ENCODE measurements at places on chromosomes 11 and 22.

DNA sequence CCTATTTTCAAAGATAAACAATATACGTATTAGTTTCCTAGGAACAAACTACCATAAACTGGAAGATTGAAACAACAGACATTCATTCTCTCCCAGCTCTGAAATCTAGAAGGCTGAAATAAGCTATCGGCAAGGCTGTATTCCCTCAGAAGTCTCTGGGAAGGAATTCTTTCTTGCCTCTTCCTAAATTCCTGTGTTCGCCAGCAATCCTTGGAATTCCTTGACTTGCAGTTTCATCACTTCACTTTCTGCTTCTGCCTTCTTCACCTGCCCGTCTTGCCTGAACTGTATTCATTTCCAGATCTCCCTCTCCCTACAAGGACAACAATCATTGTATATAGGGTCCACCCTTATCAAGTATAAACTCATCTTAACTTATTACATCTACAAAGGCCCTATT lies 17.7 kb upstream of the PRDM10 start:
- DNase-seq: no peak

- DNase-seq: no peak
These were observed 18.7 kb downstream of the ELMOD1 start for GRCh38 chr11:107609400-107610218.

DNA sequence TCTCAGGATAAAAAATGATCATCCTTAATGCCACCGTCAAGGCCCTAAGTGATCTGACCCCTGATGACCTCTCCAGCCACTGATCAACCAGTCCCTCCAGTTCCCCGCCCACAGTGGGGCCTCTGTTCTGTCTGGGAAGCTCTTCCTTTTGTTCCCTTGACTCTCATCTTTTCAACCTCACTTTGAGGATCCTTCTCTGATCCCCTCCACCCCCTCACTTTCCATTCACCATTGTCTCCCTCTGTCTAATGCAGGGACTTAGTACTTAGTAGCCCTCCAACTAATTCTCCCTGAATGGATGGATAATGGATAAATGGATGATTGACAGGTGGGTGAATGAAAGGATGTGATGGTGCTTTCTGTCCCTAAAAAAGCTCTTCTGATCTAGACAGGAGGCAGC lies 45.6 kb downstream of the C11orf58 start:
- no peak for DNase-seq

DNA sequence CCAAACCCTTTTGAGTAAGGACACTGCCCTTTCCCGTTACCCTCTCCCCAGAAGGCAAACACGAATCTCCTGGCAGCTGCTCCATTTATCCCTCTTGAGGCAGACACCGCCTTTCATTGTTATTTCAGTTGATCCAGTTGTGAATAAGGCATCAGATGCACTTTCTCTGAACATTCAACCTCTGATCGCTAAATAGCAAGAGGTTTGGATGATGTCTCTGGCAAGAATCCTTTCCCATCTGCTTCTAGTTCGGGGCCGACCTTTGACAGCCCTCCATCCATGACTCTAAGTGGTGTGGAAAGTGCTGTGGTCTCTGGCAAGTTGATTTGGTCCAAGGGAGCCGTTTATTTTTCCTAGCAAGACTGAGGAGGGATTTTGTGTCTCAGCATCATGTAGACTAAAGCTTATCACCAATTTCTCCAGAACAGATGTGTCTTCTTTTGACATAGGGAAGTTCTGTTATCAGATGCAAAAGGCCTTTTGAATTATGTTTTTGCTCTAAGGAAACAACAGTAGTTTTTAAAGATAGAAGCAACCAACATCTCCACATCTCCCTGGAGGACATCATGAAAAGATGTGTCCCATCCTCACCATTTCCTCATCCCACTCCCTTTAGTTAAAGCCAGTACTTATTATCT lies 123.6 kb downstream of the CCDC34 start:
- no peak for DNase-seq

- DNase-seq: no peak
These were observed 56.2 kb upstream of the GLYAT start for GRCh38 chr11:58787903-58788302.

GRCh38 chr11:119389611-119390254 lies 8.2 kb upstream of the USP2 start:
- DNase-seq: no peak

- peak; percentile 86 for DNase-seq
These were observed 5.6 kb downstream of the RGL4 start for GRCh38 chr22:23696326-23696851.

- DNase-seq: no peak
These were observed 63.0 kb downstream of the TMPRSS5 start for GRCh38 chr11:113643006-113643585.

DNA sequence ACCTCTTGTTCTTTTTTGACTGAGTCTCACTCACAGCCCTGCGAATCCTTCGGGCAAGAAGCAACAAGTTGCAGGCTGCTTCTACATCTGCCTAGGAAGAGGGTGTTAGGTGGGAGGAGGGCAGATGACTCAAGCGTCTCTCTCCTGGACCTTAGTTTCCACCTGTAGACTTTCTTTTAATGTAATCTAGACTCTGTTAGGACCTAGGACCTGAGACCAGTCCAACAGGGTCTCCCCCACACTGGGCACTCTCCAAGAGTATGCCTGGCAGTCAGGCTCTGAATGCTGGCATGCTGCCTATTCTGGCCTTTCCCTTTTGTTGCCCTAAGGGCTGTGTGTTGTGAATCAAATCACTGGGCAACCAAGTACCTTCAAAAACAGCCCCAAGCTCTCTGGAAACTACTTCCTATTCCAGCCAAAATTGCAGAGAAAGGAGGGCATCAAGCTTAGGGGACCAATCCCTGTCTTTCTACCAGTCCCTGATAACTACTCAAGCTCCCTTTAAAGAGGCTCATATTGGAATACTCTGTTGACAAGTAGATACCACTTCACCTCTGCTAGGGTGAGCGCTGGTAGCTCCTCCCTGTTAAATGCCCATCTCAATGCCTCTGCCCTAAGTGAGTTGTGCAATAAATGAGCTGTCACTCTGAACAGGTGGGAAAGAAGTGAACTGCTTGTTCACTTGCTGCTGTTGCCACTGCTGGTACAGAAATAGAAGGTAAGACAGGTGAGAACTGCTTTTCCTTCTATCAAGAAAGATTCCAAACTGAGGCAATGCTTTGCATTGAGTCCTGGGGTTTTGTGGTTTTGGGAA lies at the start of gene BBOX1:
Gene BBOX1, plus strand, starts transcription at position 514 of the 814 bp plus-strand sequence. CDS start 14,616 bp downstream, outside the sequence.
- no peak for DNase-seq

GRCh38 chr22:46058091-46058420 lies 81.1 kb upstream of the WNT7B start:
- DNase-seq: peak; percentile 95

- DNase-seq: no peak
These were observed 90.2 kb downstream of the DDX10 start for GRCh38 chr11:108754901-108755625.

DNA sequence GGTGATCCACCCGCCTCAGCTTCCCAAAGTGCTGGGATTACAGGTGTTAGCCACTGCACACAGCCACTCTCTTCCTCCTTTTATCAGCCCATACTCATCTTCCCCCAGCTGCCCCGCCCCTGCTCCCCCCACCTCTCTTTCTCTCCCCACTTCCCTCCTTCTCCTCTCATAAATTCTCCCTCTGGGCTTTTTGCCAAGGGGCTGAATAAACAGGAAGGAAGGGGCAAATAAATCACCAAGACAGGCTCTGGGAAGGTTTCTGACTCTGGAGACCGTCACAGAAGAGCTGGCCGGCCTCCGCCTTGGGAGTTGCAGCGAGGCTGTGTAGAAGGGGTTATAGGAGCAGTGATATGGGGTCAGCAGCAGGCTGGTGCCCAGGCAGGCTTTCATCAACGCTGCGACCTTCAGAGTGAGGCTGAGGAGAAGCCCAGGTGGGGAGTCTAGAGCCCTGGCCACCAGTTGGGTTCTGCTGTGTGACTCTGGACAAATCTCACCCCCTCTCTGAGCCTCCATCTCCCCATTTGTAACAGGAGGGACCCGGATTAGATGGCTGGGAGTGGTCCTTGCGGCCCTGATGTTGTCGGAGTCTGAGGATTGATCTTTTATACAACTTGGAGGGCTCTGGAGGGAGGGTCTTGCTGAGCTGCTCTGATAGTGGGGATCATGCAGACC lies 62.6 kb upstream of the RASD2 start:
- DNase-seq: peak; percentile 47

GRCh38 chr22:45098056-45098455 lies 65.7 kb upstream of the NUP50 start:
- no peak for DNase-seq

DNA sequence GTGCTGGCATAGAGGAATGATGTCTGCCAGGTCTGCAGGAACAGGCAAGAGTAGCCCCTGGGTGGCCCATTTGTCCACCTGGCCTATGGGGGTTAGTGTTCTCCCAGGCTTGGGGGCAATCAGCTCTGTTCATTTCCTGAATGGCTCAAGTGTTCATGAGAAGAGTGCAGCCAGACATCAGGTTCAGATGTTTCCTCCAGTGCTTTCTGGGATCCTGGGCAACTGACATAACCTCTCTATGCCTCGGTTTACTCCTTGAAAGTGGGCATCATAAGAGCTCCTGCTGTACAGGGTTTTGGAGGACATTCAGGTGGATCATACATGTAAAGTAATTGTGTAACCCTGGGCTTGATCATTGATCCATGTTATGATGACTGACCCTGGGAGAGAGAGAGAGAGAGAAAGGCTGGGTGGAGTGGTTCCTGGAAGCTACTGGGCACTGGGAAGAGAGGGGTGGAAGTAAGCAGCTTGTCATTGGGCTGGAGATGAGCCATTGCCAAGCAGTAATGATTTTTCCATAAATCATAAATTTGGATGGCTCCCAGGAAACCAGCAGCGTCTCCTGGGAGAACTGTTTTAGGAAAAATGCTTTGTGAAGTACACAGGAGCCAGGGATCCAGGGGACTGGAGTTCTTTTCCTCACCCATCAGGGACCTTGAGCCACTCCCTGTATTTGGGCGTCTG lies 30.2 kb upstream of the ACCSL start:
- DNase-seq: no peak

- no peak for DNase-seq
These were observed 36.1 kb downstream of the ARHGEF12 start for GRCh38 chr11:120372296-120372695.

- no peak for DNase-seq
These were observed 6.0 kb upstream of the SLC35C1 start for GRCh38 chr11:45798793-45799441.

DNA sequence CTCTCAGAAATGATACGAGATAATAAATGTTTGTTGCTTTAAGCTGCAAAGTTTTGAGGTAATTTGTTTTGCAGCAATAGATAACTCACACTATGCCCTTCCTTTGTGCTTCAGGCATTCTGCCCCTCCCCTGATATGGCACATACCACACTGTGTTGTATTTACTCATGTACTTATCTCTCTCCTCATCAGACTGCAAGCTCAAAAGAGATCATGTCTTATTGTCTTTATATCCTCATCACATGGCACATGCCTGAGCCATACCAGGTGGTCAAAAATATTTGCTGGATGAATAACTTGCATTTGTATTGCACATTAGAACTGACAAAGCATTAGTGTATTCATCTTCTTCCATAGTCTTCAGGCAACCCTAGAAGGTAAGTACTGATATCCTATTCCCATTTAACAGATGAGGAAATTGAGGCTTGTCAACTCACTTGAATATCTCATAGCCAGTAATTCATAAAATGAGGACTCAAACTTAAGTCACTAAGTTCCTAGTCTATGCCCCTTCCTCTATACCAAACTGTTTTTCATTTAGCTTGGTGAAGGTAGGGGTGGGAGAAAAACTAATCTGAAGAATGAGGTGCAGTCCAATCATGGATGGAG lies 83.9 kb upstream of the EED start:
- DNase-seq: no peak

DNA sequence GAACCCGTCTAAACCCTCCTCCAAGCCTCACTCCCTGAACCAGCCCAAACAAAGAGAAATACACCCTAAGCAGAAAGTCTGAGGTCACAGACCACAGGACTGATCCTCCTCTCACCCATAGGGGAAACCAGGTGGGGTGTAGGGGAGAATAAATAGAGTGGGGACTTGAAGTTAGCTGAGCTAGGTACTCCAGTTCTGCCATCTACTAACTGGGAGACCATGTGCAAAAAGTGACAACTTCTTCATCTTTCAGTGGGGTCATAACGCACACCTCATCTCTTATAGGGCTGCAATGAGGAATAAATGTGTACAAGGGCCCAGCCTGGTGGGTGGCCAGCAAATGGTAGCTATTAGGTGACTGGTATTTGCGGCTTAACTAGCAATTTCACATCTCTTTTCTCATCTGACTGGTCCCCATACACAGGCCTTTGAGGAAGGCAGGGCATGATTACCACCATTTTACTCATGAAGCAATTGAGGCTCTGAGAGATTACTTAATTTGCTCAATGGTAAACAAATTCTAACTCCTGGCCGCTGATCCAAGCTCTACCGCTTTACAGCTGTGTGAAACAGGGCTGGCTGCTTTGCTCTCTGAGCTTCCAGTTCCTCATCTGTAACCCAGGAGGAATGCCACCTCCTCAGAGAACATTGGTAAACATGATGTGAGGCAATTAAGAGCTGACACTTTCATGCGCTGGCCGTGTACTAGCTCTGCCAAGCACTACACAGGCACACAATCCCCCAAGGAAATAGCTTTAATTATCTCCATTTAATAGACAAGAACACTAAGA lies 16.6 kb downstream of the TBC1D10A start:
- peak; percentile 87 for DNase-seq

GRCh38 chr11:123308077-123308476 lies 113.0 kb upstream of the CLMP start:
- no peak for DNase-seq

DNA sequence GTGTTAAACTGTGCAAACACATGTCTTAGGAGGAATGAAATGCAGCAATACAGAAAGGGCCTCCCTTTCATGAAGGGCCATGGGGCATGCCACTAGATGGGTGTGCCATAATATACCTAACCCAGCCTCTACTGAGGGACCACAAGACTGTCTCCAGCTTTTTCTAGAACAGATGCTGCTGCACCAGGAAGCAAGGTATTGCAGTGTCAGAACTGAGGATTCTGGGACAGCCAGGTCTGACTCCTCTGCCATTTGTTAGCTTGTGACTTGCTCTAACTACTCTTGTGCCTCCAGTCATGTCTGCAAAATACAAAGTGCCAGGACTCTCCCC lies 53.2 kb downstream of the HIRA start:
- no peak for DNase-seq

- DNase-seq: no peak
These were observed 64.8 kb downstream of the TENM4 start for GRCh38 chr11:79375818-79376550.
